ENCODE measurements at places on chromosomes 2 and 18.

GRCh38 chr2:144774809-144775208 lies 254.9 kb upstream of the ZEB2 start:
- DNase-seq = no peak

GRCh38 chr18:67143028-67143427 lies 373.5 kb downstream of the DSEL start:
- no peak for DNase-seq

GRCh38 chr2:119264781-119265692 lies 41.4 kb downstream of the STEAP3 start:
- no peak for DNase-seq

- DNase-seq = no peak
Measured at GRCh38 chr2:151098841-151099240, 162.8 kb downstream of the RBM43 start.

DNA sequence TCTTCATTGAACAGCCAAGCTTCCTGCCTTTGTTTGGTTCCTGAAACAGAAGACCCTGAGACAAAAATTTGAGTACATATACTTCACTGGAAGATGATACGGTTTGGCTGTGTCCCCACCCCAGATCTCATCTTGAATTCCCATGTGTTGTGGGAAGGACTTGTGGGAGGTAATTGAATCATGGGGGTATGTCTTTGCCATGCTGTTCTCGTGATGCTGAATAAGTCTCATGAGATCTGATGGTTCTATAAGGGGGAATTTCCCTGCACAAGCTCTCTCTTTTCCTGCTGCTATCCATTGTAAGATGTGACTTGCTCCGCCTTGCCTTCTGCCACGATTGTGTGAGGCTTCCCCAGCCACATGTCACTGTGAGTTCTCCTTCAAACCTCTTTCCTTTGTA lies 76.5 kb downstream of the BABAM2 start:
- DNase-seq = no peak

DNA sequence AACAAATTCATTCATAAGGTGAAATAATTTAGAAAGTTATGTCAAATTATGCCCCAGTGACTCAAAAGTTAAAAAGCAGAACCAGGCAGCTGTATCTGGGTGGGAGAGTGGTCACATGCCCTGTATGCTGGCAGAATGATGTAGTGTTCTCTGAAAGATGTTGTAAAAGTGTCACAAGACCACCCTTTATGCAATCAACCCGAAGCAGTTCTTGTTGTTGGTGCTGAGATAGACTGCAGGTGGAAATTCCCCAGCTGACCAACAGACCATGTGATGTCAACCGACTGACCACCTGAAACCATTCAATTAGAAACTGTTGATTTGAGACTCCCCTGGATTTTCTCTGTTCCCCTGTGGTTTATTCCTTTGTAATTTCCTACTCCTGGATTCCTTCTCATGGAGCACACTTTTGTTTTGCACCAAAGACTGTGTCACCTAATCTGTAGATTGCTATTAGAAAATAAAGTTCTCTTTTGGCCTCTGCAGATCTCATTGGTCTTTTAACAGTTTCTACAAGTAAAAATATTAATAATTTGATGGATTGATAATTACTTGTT lies 1341.3 kb upstream of the LRRTM1 start:
- DNase-seq = no peak
